Activated CD4-positive, alpha-beta T cell treated with anti-CD3 and anti-CD28 coated beads for 48 hours (primary cell): ENCODE measurements at places on chromosomes 3 and 15.

- DNase-seq, result no peak
Measured at GRCh38 chr3:8730656-8731055, 2.9 kb upstream of the CAV3 start.

- no peak for DNase-seq
Measured at GRCh38 chr3:109316162-109316730, at the start of gene DPPA2. Gene DPPA2 (minus strand): TSS chr3:109316517. CDS start chr3:109314542, 1,975 bp downstream.

- DNase-seq, result no peak
Measured at GRCh38 chr3:151544164-151544548, 83.3 kb upstream of the IGSF10 start.

DNA sequence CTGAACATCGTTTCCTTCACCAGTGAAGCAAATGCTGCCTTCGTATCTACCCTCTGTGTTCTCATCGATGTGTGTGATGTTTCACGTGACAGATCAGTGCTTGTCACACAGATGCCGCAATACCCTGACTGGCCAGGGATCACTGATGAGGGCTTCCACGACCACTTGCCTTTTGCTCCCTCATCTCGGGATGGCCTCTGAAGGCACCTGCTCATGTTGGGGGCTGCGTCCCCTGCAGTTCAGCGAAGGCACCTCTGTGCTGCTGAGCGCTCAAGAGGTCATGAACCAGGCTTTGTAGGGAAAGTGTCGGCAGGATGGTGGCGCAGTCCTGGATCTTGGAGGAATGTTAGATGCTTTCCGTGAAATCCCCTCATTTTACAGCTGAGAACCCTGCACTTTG lies 79.2 kb upstream of the KLF13 start:
- no peak for DNase-seq

- no peak for DNase-seq
Measured at GRCh38 chr3:37347941-37348340, 173.6 kb upstream of the LRRFIP2 start.

GRCh38 chr3:106428565-106428994 lies 559.8 kb upstream of the CBLB start:
- DNase-seq, result peak; percentile 65

GRCh38 chr3:7713724-7714123 lies 787.9 kb upstream of the LMCD1 start:
- no peak for DNase-seq

DNA sequence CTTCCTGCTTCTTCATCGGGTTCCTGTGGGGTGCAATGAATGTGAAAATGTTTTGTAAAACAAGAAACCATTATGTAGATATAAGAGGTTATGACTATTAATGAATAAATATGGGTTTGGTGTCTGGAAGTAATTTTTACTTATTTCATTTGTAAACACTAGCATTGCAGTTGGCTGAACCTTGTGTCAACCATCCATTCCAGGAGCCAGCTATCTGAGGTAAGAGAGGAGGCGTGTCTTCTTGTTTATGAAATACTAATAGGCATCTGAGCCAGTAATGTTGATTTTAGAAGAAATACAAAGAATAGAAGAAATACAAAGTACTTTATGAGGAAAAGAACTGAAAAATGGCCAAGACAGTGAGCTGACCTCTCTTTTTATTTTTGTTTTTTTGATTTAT lies 187.5 kb downstream of the LPP start:
- no peak for DNase-seq

DNA sequence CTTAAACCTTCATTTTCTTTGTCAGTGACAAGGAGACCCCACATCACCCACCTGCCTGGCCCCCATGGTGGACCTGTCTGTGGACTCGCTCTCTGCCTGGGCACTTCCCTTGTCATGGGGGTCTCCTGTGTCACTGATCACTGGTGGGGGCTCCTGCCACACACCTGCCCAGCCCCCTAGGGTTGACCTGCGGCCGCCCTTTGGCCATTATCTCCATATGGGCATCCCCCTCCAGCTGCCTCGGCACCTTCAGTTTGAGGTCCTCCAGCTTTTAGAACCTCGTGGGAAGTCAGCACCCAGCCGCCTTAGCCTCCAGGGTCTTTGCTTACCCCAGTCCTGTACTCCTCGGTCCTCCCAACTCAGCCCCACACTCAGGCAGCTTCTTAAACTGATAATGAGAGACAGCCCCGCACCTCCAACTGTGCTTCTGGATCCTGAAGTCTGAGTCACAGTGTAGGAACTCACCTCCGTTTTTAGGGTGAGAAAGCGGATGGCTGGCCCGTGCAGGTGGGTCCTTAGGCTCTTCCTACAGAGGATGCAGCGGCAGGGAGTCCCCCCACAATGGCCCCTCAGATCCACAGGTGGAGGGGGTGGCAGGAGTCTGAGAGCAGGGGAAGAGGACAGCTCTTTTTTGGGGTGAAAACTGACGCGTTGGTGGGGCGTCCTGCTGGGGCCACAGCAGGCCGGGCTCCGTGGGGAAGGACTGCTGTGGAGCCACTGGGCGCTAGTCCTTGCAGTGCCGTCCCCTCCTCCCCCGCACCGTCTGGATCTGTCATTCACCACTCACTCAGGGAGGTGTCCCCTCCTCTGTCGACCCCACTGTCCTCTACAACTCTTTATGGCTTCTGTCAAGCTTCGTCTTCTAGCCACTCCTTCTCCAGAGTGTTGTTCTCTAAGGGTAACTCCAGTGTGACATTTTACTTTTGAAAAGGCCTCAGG lies 8.7 kb upstream of the PRR23E start:
- DNase-seq, result no peak

GRCh38 chr3:84275532-84275931 lies 683.3 kb upstream of the CADM2 start:
- DNase-seq, result no peak
